Progenitor cell of endocrine pancreas (in vitro differentiated cells): ENCODE measurements at places on chromosomes 13 and 19.

DNA sequence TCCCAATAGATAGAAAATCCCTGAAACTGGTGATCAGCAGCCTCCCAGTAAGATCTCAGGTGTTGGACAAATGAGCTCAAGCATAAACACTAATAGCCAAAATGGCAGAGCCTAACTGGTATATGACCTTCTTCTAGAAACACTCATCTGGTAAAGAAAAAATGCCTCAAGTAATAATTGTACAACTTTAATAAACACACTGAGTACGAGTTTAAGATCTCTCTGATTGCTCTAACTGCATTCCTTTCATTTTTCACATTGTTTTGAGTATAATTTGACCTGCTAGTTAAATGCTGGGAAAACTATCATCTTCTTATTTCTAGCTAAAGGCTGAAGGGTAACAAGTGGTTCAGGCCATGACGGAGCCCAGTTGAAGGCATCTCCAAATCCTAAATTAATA lies 2009.5 kb upstream of the PCDH20 start:
- DNase-seq = no peak

DNA sequence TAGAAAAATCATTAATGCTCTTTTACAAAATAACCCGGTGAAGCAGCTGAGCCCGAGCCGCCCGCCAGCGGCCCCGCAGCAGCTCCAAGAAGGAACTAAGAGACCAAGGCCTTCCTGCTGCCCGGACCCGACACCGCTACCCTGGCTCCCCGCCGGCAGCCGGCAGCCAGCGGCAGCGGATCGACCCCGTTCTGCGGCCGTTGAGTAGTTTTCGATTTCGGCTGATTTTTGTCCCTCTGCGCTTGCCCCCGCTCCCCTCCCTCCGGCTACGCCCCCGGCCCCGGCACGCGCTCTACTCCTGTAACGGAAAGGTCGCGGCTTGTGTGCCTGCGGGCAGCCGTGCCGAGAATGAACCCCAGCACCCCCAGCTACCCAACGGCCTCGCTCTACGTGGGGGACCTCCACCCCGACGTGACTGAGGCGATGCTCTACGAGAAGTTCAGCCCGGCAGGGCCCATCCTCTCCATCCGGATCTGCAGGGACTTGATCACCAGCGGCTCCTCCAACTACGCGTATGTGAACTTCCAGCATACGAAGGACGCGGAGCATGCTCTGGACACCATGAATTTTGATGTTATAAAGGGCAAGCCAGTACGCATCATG lies at the start of gene PABPC3:
Gene PABPC3, plus strand, starts transcription at position 286 of the 603 bp plus-strand sequence. Its CDS starts 63 bp downstream, at position 349.
- DNase-seq = no peak

DNA sequence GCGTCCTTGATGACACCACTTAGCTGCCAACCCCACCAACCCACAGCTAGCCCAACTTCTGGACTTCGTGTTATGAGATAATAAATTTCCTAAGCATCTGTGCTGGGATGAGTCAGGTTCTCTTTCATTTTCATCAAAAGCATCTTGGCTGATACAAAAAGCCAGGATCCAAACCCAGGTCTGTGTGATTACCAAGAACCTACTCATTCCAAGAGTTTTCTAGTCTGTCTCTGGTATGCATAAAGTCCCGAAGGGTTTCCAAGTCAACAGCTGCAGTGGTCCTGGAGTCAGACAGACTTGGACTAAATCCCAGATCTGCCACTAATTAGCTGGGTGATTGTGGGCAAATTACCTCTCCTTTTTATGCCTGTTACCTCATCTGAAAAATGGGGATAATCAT lies 55.5 kb upstream of the SERP2 start:
- no peak for DNase-seq

DNA sequence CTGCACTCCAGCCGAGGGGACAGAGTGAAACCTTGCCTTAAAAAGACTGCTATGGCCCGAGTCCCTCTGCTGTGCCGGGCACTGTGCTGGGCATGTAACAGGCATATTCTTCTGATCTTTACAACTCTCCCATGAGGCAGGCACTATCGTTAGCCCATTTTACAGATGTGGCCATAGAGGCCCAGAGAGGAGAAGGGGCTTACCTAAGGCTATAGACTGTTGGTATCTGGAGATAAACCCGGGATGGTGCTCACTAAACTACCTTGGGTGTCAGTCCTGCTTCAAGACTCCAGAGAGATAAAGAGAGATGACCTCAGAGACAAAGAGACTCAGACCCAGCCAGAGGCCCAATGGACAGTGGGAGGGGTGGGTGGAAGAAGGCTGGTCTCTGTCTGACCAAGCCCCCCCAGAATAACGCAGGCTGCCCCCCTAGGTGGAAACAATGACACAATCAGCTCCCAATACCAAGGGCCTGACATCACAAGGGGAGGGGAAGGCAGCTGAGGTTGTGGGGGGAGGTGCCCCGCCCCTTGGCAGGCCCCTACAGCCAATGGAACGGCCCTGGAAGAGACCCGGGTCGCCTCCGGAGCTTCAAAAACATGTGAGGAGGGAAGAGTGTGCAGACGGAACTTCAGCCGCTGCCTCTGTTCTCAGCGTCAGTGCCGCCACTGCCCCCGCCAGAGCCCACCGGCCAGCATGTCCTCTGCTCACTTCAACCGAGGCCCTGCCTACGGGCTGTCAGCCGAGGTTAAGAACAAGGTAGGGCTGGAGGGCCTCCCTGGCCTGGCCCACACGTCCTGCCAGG lies at the start of gene CNN1:
Gene CNN1, plus strand, starts transcription at position 620 of the 805 bp plus-strand sequence. Its CDS starts 77 bp downstream, at position 697.
- no peak for DNase-seq

DNA sequence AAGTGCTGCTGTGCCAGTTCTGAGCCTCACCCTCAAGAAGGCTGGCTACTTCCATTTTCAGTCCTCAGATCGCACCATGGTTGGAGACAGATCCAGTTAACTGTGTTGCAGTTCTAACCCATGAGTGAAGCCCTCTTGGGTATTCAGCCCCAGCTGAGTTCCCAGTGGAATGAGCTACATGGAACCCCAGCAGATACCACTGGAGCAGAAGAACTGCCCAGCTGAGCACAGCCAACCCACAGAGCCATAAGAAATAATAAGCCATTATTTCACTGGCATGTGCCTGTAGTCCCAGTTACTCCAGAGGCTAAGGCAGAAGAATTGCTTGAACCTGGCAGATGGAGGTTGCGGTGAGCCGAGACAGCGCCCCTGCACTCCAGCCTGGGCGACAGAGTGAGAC lies 59.9 kb downstream of the LATS2 start:
- DNase-seq = no peak

DNA sequence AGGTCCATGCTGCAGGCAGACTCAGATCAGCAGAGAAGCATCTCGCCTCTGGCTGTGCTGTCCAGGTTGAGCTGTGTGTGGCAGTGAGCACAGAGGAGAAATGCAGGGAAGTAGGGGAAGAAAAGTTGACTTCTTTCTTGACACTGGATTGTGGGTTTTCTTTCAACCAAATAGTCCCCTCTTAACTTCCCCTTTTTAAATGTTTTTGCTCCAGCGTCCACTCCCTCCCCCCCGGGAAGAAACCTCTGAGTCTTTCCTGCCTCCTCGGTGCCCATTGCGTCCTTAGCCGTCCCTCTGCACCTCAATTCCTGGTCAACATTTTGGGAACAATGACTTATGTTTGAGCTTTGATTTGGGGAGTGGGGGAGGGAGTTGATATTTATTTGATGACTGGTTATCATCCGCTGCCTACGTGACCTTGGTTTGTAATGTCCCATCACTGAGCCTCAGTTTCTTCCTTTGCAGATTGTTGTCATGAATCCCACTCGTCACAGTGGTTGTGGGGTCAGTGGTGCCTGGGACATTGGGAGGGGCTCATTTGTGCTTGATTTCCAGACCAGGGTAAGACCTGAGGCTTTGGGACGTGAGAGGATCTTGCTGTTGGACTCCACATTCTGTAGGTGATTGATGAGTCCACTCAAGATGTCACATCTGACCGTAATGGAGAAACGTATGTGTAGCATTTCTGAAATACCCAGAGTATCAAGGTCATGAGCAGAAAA lies at the start of gene LILRB2:
Gene LILRB2, minus strand, starts transcription at position 104 of the 722 bp plus-strand sequence. CDS start 614 bp downstream, outside the sequence.
- no peak for DNase-seq

GRCh38 chr13:80342471-80343371 lies 1.8 kb upstream of the SPRY2 start:
- DNase-seq = peak; percentile 91

GRCh38 chr13:21526707-21527540 lies 67.8 kb upstream of the ZDHHC20 start:
- DNase-seq = no peak

DNA sequence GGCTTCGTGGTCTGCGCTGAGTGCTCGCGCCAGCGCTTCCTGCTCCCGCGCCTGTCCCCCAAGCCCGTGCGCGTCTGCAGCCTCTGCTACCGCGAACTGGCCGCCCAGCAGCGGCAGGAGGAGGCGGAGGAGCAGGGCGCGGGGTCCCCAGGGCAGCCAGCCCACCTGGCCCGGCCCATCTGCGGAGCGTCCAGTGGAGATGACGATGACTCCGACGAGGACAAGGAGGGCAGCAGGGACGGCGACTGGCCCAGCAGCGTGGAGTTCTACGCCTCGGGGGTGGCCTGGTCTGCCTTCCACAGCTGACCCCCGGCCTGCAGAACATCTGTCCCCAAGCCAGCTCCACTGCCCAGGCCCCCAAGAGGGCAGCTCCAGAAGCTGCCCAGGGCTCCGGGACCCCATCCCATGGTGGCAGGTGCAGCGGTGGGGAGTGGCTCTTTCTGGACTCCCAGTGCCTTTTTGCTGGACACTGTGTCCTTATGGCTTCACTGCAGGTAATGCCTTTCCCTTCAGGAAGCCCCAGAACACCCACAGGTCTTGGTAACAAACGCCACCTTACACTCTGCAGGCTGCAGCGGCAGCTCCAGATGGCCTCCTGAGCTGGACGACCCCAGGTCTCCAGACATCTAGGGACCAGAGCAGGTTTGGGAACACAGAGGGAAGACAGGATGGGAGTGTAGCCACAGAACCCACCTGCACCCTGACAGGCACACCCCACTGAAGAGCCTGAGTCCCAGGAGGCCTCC lies 9.3 kb downstream of the PLEKHF1 start:
- no peak for DNase-seq

DNA sequence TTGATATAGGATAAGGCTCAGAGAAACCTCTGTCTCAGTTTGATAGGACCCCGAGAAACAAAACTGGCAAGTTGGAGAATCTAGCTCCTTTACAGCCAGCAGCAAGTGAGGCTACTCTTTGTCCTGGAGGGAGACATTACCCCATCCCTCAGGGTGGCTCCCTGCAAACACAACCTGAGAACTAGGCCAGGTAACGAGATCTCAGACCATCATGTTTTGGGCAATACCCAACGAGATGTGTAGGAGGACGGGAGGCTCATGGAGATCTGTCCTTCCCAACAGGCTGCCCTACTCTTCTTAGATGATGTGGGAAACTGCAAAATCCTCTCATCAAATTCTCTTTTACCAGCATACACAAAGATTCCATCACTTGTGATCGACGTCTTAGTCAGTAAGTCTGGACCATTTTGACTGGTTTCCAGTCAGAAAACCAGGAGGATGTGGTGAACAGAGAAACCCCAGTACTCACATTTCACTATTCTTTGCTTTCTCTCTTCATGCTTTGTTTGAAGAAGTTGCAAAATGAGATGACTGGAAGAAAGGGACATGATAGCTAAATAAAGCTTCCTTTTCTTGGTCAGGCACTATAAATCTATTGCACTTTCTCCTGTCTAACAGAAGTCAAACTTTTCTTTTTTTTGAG lies 6.0 kb upstream of the CTU1 start:
- DNase-seq = no peak

GRCh38 chr13:84574851-84575250 lies 692.6 kb upstream of the SLITRK1 start:
- no peak for DNase-seq

DNA sequence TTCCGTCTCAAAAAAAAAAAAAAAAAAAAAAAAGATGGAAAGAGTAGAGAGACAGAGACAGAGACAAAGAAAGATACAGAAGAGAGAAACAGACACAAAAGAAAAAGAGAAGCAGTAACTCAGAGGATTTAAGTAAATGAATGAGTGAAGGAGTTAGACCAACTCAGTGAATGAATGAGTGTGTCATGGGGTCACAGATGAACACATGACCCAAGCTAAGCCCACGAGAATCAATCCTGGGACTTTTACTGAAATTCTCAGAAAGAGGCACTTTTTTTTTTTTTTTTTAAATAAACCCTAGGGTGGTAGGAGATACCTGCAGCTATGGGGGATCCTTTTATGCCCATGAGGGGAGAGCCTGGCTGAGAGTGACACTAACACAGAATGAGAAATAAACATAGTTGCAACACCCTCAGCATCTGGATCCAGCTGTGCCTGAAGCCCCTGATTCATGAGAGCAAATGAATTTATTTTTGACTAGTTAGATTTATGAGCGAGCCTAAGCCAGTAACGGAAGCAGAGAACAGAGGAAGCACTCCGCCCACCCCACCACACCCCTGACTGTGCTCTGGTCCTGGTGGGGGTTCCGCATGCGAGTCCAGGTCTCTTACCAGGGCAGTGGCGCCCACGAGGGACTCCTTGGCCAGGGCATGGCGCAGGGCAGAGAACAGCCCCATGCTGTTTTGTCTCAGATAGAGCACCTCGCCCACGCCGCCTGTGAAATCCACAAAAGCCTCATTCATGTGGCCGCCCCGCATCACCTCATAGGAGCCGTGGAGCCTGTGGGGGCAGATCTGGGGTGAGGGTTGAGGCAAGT lies 4.6 kb downstream of the CAPN12 start:
- no peak for DNase-seq

- DNase-seq = no peak
These were observed 16.7 kb downstream of the ZIC2 start for GRCh38 chr13:99998261-99998660.

DNA sequence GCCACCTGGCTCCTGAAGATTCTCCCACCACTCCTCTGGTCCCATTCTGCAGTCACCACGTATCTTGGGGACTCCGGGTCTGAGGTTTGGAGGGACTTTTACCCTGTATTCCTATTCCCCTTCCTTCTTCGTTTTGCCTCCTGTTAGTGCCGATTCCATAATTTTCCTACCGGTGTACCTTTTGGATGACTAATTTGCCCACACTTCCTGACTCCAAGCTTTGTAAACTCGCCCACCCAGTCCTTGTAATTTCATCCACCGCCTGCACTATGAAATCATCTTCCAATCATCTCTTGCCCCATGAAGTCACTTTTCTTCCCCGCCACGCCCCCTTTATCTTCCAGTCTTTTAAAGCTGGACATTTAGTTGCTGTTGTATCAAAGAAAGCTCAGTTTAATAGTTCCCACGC lies 572 bp downstream of the UCHL3 start:
- no peak for DNase-seq

- no peak for DNase-seq
These were observed 537.4 kb downstream of the SLITRK6 start for GRCh38 chr13:85261757-85262346.

DNA sequence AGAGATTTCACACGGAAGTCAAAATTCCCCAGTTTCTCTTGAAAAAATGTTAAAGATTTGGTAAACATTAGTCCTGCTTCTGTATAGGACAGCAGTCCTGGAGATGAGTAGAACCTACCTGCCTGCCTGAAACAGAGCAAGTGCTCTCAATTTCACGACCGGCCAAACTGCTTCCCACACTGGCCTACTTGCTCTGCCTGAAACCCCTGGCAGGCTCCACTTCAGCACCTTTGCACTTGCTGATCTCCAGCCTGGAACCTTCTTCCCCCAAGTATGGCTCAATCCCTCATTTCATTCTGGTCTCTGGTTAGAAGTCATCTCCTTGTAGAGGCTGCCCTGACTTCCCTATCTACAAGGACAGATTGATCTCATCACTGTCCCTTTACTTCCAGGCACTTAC lies 271.4 kb downstream of the DLEU7 start:
- DNase-seq = no peak
